ENCODE measurements at places on chromosomes 1 and 21.

DNA sequence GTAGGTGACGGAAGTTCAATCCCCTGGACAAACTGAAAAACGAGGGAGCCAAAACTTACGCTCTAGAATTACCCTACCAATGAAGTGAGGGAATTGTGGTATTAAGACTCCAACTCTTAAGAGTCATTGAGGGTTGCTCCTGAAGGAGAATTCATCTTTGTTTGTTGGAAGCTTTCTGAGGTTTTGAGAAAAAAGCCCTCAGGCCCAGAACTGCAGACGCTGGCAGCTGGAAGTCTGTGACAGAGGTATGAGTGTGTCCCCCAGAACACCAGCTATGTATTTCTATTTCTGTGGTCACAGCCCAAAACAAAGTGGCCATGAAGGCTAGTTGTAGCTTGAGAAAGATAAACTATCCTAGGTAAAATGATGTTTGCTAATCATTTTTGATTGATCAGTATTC is 438.8 kb upstream of the B3GALT2 start:
- DNase-seq: no peak

GRCh38 chr1:38820860-38821259 is 38.7 kb downstream of the RRAGC start:
- no peak for DNase-seq

DNA sequence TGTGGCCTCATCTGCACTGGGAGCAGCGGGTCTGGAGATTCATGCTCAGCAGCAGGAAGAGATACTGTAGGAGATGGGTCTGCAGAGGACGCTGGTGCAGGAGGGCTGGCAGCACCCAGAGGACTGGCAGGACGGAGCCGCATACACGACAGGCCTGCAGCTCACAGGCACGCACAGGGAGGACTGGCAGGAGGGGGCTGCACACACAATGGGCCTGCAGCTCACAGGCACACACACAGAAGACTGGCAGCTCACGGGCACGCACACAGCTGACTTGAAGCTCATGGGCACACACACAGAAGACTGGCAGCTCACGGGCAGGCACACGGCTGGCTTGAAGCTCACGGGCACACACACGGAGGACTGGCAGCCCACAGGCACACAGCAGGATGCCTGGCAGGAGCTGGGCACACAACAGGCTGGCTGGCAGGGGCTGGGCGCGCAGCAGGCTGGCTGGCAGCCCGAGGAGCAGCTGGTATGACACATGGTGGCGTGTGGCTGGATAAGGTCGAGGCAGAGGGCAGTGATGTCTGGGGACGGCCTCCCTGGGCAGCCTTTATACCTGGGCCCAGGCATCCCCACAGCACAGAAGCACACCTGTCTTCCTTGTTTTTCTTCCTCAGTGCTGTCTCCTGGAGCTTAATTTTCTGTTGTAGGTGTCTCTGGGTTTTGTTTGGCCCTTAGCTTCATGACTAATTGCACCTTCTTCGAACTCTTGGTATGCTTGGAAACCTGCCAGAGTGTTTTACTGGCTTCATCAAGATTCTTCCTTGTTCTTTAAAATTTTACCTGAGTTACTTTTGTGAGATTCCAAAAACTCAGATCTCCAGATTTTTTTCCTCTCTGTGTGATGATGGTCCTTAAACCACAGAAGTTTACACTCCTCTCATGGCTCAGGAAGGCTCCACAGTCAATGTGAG is at the start of gene KRTAP12-2:
Gene KRTAP12-2, minus strand, starts transcription at position 527 of the 920 bp plus-strand sequence. Its CDS starts 41 bp downstream, at position 486.
- DNase-seq: no peak

DNA sequence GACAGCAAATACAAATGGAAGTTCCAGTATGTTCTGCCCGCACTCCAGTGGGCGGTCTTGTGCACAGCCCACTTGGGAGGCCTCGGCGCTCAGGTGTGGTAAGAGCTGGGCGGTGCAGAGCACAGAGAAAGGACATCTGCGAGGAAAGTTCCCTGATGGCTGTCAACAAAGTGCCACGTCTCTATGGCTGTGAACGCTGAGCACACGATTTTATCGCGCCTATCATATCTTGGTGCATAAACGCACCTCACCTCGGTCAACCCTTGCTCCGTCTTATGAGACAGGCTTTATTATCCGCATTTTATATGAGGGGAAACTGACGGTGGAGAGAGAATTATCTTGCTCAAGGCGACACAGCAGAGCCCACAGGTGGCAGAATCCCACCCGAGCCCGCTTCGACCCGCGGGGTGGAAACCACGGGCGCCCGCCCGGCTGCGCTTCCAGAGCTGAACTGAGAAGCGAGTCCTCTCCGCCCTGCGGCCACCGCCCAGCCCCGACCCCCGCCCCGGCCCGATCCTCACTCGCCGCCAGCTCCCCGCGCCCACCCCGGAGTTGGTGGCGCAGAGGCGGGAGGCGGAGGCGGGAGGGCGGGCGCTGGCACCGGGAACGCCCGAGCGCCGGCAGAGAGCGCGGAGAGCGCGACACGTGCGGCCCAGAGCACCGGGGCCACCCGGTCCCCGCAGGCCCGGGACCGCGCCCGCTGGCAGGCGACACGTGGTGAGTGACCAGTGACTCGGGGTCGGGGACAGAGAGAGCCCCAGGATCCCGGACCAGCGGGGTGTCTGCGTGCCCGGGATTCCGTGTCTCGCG is at the start of gene IL12RB2:
Gene IL12RB2, plus strand, starts transcription at position 623 of the 810 bp plus-strand sequence. CDS start 12,496 bp downstream, outside the sequence.
- DNase-seq: peak; percentile 58

DNA sequence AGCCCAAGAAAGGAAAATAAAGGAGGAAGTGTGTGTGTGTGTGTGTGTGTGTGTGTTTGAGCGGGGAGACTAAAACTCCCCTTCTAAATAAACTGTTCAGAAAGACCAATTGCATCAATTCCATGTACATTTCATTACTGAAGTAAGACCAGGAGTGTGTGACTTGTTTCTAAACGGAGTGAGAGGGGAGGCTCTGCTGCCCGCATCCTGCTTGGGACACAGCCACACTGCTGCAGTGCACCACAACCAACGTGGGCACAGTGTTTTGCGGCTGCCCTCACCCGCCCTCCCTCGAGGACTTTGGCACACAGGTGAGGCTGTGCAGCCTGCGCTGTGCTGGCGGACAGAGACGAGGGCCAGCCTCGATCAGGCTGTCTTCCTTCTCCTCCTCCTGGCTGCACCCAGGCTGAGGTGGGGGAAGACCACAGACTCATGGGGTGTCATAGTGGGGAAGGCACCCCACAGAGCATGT is 31.0 kb upstream of the H6PD start:
- DNase-seq: no peak

DNA sequence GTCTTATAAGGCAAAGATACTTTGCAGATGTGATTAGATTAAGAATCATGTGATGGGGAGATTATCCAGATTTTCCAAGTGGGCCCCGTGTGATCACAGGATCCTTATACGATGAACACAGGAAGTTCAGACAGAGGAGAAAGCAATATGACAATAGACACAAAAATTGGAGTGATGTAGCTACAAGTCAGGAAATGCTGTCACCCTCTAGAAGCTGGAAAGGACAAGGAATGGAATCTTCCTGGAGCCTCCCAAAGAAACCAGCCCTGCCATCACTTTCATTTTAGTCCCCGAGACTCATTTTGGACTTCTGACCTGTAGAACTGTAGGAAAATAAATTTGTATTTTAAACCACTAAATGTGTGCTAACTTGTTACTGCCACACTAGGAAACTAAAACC is 61.9 kb upstream of the C1orf21 start:
- DNase-seq: no peak

DNA sequence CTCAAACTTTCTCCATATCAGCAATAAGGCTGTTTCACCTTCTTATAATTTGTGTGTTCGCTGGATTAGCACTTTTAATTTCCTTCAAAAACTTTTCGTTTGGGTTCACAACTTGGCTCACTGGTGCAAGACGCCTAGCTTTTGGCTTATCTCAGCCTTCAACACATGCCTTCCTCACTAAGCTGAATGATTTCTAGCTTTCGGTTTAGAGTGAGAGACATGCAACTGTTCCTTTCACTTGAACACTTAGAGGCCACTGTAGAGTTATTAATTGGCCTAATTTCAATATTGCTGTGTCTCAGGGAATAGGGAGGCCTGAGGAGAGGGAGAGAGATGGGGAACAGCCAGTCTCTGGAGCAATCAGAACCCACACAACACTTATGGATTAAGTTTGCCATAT is 41.2 kb upstream of the IFNLR1 start:
- no peak for DNase-seq

- no peak for DNase-seq
Observed at GRCh38 chr1:1982379-1983232, 21.0 kb downstream of the CFAP74 start.

- no peak for DNase-seq
Observed at GRCh38 chr1:15148941-15149340, 4.6 kb upstream of the TMEM51 start.

DNA sequence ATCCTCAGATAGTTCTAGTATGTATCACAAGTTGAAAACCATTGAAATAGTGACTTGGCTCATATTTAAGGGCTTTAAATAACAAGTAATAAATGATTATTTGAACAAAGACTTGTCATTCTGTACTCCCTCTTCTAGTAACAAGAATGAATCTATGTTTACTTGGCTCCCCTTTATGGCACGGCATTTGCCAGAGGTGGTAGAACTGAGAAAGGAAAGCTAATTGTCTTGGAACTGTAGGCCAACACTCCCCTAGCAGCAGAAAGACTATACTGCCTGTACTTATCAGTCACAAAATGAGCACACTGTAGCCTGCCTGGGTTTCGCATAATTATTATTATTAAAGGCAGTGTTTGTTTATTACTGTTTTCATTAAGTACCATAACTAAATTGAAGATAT is 29.6 kb upstream of the SMYD2 start:
- DNase-seq: no peak

DNA sequence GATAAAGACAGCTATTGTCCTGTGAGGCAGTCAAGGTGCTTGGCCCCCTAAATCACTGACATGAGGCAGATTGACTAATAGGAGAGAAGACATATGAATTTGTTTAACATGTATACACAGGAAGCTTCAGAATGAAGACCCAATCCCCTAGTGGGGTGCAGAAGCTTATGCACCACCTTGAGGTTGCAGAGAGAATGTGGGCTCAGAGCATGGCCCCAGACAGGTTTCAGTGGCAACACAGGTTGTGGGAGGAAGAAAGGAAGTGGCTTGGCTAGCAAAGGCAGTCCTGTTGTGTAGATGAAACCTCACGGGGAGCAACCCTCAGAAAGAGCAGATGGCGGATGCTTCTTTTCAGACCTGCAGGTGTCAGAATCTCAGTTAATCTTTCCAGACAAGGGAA is 37.0 kb upstream of the PARP1 start:
- no peak for DNase-seq

GRCh38 chr1:193070942-193071341 is 11.5 kb downstream of the RO60 start:
- DNase-seq: no peak

DNA sequence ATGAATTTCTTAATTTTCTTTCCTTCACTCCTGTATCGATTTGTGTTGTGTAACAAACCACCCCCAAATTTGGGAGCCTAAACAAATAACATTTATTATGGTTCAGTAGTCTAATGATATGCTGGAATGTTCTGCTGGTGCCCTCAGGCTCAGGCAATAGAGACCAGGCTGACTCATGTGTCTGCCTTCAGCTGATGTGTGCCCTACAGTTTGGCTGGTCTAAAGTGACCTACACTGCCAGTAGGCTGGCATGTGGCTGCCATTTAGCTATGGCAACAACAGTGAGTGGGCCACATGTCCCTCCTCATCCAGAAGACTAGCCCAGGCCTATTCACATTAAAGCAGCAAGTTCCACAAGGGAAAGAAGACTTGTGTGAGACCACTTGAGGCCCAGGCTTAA is 115.8 kb downstream of the PTPRC start:
- no peak for DNase-seq

DNA sequence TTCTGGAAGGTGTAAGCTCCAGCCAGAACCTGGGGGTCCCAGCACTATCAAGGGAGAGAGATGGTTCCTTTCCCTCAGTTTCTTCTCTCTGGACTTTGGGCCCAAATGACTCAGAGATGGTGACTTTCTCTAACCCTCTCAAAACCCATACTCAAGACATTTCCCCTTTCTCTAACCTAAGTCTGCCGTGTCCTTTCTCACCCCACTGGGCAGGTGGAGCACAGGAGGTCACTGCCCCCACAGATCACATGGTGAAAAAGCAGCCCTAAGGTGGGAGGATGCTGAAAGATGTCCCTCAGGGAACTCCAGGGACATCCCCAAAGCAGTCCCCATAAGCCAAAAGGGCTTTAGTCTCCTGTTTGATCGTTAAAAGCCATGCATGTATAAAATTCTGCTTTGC is 173.7 kb downstream of the HIVEP3 start:
- DNase-seq: no peak

DNA sequence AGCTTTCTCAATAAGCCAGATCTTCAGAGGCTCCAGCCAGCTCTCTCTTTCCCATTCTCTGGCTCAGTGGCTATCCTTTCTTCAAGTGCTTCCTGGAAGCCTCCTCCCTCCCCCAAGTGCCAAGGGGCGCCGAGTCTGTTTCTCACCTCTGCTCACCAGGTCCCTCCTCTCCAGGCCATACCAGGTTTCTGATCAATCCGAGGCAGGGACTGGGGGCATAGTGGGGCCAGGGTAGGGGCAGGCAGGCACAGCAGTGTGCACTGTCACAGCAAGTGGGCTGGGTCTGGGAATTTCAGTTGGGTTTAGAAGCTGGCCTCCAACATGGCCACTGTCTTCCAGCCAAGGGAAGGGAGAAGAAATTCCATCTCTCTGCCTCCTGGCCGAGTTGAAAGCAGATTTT is 56.5 kb downstream of the NAV1 start:
- no peak for DNase-seq

DNA sequence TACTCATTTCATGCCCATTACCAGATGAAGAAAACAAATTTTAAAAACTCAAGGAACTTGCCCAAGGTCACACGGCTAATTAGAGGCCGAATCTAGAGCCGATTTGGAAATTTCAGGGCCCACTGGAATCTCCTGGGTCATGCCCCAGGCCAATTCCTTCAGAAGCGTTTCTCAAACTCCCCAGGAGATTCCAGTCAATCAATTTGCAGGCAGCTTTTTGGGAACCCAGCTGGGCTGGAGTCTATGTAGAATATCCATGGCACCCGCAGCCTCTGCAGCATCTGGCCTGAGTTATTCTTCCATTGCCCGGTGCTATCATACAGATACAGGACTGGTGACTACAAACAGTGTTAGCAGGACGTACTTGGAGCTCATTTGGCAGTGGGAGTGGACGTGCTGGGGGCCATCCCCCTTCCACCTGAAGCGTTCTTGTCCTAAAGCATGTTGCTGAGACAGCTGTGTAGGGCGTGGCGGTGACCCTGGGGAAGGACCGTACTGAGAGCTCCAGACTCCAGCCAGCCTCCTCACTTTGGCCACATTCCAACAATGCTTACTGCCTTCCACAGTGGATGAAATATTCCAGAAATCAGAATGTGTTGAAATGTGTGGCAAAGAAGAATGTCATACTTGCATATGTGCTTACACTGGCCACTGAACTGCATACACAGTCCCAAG is 38.3 kb downstream of the ABCG1 start:
- DNase-seq: no peak
